ENCODE measurements at places on chromosomes 1 and 21. TPM values are rescaled to one million over a fixed set of nuclear protein-coding genes. Genes with fewer than 3 reads are reported as not detected.

GRCh38 chr1:27719286-27720251, 6.2 kb upstream of the FAM76A start:
- no peaks in the 10 kb centered on the region for H3K27me3 ChIP-seq
- H3K4me3 ChIP-seq: no peak overlapping the region
- DNase-seq: no peak
- no peak overlapping the region for H3K27ac ChIP-seq

DNA sequence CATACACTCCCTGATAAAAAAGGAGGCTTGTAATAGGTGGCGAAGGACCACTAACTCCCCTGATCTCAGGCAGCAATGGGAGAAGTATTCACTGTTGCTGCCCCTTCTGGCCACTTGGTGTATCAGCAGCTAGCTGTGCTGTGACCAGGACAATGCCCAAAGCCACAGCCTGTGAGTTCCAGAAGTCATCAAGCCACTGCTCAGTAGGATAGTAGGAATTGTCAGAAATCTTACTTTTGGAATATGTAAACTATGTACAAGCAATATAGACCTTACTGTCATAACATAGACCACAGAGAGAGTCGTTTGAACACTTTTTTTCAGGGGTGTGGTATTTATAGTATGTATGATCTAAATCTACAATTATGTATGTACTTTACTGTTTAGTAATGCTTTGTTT, 248.3 kb upstream of the CAMK1G start:
- no peaks in the 10 kb centered on the region for H3K4me1 ChIP-seq
- no peaks in the 10 kb centered on the region for H3K27me3 ChIP-seq
- no peaks in the 10 kb centered on the region for H3K36me3 ChIP-seq
- DNase-seq: no peak
- H3K27ac ChIP-seq: no peak overlapping the region

GRCh38 chr1:189374816-189375215, 1102.8 kb downstream of the BRINP3 start:
- no peak overlapping the region for H3K4me3 ChIP-seq
- H3K27ac ChIP-seq: no peak overlapping the region
- no peak for DNase-seq
- H3K4me1 ChIP-seq: no peaks in the 10 kb centered on the region

DMAP1 gene
- total RNA-seq: 29.9 TPM

- no peak overlapping the region for H3K4me3 ChIP-seq
- H3K27me3 ChIP-seq: no peaks in the 10 kb centered on the region
- H3K4me1 ChIP-seq: peaks cover 28% of the 10 kb centered on the region
Observed at GRCh38 chr1:151289991-151290708, 8.1 kb downstream of the ZNF687 start.

GRCh38 chr1:37485902-37486679, 11.7 kb downstream of the ZC3H12A start:
- H3K27ac ChIP-seq: peak overlapping the region; percentile 73
- H3K27me3 ChIP-seq: no peaks in the 10 kb centered on the region
- H3K4me1 ChIP-seq: peaks cover 29% of the 10 kb centered on the region
- no peak for DNase-seq

SPATA17 gene
- total RNA-seq: 0.50 TPM

GRCh38 chr1:84424513-84425149, 26.3 kb downstream of the DNASE2B start:
- no peaks in the 10 kb centered on the region for H3K36me3 ChIP-seq
- DNase-seq: no peak
- H3K27me3 ChIP-seq: no peaks in the 10 kb centered on the region
- no peak overlapping the region for H3K4me3 ChIP-seq
- H3K27ac ChIP-seq: no peak overlapping the region
- H3K4me1 ChIP-seq: no peaks in the 10 kb centered on the region

HHAT gene
- 1.6 TPM for total RNA-seq

- H3K27me3 ChIP-seq: peaks cover 10% of the 10 kb centered on the region
- no peak overlapping the region for H3K4me3 ChIP-seq
- no peak overlapping the region for H3K27ac ChIP-seq
- DNase-seq: peak; percentile 82
- no peaks in the 10 kb centered on the region for H3K36me3 ChIP-seq
Observed at GRCh38 chr1:159987186-159987585, 33.1 kb upstream of the SLAMF9 start.

DNA sequence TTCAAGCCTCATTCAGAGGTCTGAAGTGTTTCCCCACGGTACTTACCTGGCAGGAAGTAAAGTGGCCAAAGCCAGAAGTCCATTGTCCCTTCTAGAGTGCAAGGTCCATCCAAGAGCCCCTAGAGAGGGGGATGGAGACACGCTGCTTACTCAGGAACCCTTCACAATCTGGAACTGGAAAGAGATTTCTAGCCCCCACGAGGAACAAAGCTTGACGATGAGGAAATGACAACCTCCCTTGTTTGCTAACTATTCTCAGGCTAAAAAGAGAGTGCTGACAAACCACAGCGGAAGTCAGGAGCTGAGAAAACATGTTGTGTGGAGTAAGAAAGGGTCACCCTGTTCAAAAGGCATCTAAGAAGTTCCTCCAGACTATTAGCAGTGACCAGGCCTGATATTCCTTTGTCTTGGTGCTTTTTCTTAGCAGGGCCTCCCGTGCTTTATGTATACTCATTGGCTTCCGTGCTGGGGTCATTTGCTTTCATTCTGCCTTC, at the start of gene FCMR:
Gene FCMR, minus strand, starts transcription at position 170 of the 494 bp plus-strand sequence. Its CDS starts 87 bp downstream, at position 83.
- no peaks in the 10 kb centered on the region for H3K27me3 ChIP-seq
- H3K4me3 ChIP-seq: no peak within 1 kb of the TSS
- H3K4me1 ChIP-seq: no peaks in the 10 kb centered on the region
- no peak within 1 kb of the TSS for H3K27ac ChIP-seq

DNA sequence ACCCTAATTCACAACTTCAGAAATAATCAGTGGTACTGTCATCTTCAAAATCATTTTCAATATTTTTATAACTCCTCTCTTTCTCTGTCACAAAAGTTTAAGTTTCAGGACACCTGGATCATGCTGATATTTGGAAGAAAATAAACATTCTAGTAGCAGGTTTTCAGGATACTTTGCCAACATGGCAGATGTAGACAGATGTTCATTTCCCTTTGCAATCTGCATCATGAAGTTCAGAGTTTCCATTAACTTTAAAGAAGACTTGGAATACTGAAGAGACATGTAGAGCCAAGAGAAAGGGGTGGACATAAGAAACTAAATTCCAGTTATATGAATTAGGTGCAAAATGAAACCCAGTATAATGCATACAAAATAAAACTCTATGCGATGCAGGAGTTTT, 218.1 kb downstream of the USH2A start:
- no peaks in the 10 kb centered on the region for H3K27me3 ChIP-seq
- H3K27ac ChIP-seq: no peak overlapping the region
- no peaks in the 10 kb centered on the region for H3K4me1 ChIP-seq
- no peaks in the 10 kb centered on the region for H3K36me3 ChIP-seq
- DNase-seq: no peak

DNA sequence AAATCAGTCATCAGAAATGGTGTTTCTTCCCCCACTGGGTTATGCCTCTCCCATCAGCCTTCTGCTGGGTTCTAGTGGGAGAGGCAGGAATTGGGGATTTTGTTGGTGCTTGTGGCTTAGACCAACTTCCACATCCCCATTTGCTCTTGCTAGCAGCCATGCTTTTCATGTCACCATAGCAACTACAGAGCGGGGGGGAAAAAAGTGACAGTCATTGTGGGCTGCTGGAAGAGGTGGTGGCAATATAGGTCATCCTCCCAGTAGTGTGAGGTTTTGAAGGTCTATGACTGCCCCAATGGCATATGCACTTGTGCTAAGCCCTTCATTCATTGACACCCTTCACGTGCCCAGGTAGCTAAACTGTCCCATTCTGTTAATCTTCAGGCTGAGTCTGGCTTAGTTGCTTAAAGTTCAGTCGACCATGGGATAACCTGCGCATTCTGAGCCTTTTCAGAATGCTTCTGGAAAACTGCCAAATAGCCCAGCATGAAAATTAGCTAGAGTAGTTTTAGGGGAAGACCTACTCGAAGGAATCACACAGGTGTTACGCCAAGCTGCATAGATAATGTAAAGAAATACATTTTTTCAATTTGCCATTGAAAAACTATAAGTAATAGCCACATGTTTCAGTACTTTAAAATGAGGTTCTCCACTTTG, 53.7 kb upstream of the ZNF326 start:
- H3K27me3 ChIP-seq: no peaks in the 10 kb centered on the region
- H3K4me1 ChIP-seq: peaks cover 6% of the 10 kb centered on the region
- H3K4me3 ChIP-seq: no peak overlapping the region
- no peak overlapping the region for H3K27ac ChIP-seq
- no peaks in the 10 kb centered on the region for H3K36me3 ChIP-seq

DNA sequence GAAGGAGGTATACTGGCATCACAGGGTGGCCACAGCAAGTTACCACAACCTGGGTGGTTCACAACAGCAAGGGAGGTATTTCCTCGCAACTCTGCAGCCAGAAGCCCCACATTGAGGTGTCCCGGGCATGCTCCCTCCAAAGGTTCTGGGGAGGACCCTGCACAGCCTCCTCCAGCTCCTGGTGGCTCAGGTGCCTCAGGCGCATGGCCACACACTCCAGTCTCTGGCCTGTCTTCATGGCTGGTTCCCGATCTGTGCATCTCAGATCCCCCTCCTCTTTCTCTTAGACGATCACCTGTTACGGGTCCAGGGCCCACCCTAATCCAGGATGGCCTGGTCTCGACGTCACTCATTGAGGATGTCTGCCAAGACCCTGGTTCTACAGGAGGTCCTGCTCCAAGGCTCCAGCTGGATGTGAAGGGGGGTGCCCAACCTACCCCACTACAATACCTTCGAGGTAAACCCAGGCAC, 6.7 kb upstream of the ARF1 start:
- DNase-seq: no peak
- no peak overlapping the region for H3K4me3 ChIP-seq
- H3K27ac ChIP-seq: no peak overlapping the region
- no peaks in the 10 kb centered on the region for H3K36me3 ChIP-seq
- H3K27me3 ChIP-seq: no peaks in the 10 kb centered on the region
- no peaks in the 10 kb centered on the region for H3K4me1 ChIP-seq

GRCh38 chr1:237306726-237307125, 264.7 kb downstream of the RYR2 start:
- H3K4me3 ChIP-seq: no peak overlapping the region
- no peaks in the 10 kb centered on the region for H3K36me3 ChIP-seq
- no peak for DNase-seq
- H3K4me1 ChIP-seq: peaks cover 35% of the 10 kb centered on the region

- no peaks in the 10 kb centered on the region for H3K27me3 ChIP-seq
- DNase-seq: no peak
- no peaks in the 10 kb centered on the region for H3K36me3 ChIP-seq
- no peak overlapping the region for H3K4me3 ChIP-seq
Observed at GRCh38 chr1:113874012-113874879, 2.7 kb upstream of the PTPN22 start.

- no peak overlapping the region for H3K4me3 ChIP-seq
- H3K27ac ChIP-seq: no peak overlapping the region
- H3K36me3 ChIP-seq: no peaks in the 10 kb centered on the region
- peaks cover 5% of the 10 kb centered on the region for H3K4me1 ChIP-seq
- H3K27me3 ChIP-seq: no peaks in the 10 kb centered on the region
Observed at GRCh38 chr1:45542591-45542990, 8.0 kb upstream of the AKR1A1 start.

ZP4 gene
- not detected for total RNA-seq

HPDL gene
- total RNA-seq: not detected

C1orf141 gene
- not detected for total RNA-seq

OR6K3 gene
- total RNA-seq: not detected

B3GALT2 gene
- total RNA-seq: 4.6 TPM

- H3K4me1 ChIP-seq: no peaks in the 10 kb centered on the region
- peaks cover 11% of the 10 kb centered on the region for H3K27me3 ChIP-seq
- no peak overlapping the region for H3K4me3 ChIP-seq
- no peaks in the 10 kb centered on the region for H3K36me3 ChIP-seq
Observed at GRCh38 chr1:30450148-30450817, 273.1 kb downstream of the MATN1 start.

GRCh38 chr1:219441884-219442283, 171.0 kb downstream of the ZC3H11B start:
- DNase-seq: no peak
- H3K27me3 ChIP-seq: no peaks in the 10 kb centered on the region
- H3K36me3 ChIP-seq: no peaks in the 10 kb centered on the region
- no peak overlapping the region for H3K4me3 ChIP-seq

TMEM269 gene
- total RNA-seq: not detected

GRCh38 chr1:164659621-164660411, 100.8 kb downstream of the PBX1 start:
- no peak overlapping the region for H3K4me3 ChIP-seq
- DNase-seq: no peak
- no peaks in the 10 kb centered on the region for H3K36me3 ChIP-seq
- H3K4me1 ChIP-seq: peaks cover 80% of the 10 kb centered on the region

- no peak overlapping the region for H3K27ac ChIP-seq
- no peaks in the 10 kb centered on the region for H3K36me3 ChIP-seq
- no peaks in the 10 kb centered on the region for H3K27me3 ChIP-seq
- H3K4me1 ChIP-seq: no peaks in the 10 kb centered on the region
- H3K4me3 ChIP-seq: no peak overlapping the region
Observed at GRCh38 chr1:160971618-160972056, 17.0 kb upstream of the ITLN2 start.

GRCh38 chr21:42486531-42486930, 9.5 kb downstream of the RSPH1 start:
- H3K27me3 ChIP-seq: no peaks in the 10 kb centered on the region
- H3K4me3 ChIP-seq: no peak overlapping the region
- no peaks in the 10 kb centered on the region for H3K36me3 ChIP-seq
- no peaks in the 10 kb centered on the region for H3K4me1 ChIP-seq
- no peak for DNase-seq

CFHR1 gene
- total RNA-seq: 0.39 TPM

DPYD gene
- total RNA-seq: 36.6 TPM

- H3K36me3 ChIP-seq: peaks cover 62% of the 10 kb centered on the region
- no peak overlapping the region for H3K4me3 ChIP-seq
- no peak overlapping the region for H3K27ac ChIP-seq
Observed at GRCh38 chr1:150072959-150073358, 5.4 kb downstream of the VPS45 start.

DNA sequence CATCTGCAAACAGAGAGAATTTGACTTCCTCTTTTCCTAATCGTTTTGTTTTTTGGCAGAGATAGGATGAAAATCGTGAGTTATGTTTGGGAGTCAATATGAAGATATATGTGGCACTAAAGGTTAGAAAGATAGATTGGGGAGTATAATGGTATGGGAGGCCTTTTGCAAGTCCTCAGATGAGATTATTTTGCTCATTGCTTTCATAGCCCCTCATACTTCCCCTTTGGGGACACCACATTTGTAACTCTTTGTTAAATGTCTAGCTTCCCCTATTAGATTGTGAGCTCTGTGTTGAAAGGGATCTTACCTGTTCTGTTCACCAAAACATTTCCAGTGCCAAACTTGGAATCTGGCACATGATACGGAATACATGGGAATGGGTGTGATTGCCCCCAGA, 30.2 kb downstream of the RAVER2 start:
- no peaks in the 10 kb centered on the region for H3K27me3 ChIP-seq
- no peaks in the 10 kb centered on the region for H3K4me1 ChIP-seq
- no peak overlapping the region for H3K4me3 ChIP-seq
- DNase-seq: no peak
- H3K36me3 ChIP-seq: peaks cover 4% of the 10 kb centered on the region

CD1E gene
- not detected for total RNA-seq

Data from esophagus muscularis mucosa (tissue), 4 donors.